KG1 (cell line): ENCODE measurements at places on chromosomes 6 and 20.

GRCh38 chr20:61719691-61720347 lies 345.9 kb downstream of the TAF4 start:
- no peak for DNase-seq

DNA sequence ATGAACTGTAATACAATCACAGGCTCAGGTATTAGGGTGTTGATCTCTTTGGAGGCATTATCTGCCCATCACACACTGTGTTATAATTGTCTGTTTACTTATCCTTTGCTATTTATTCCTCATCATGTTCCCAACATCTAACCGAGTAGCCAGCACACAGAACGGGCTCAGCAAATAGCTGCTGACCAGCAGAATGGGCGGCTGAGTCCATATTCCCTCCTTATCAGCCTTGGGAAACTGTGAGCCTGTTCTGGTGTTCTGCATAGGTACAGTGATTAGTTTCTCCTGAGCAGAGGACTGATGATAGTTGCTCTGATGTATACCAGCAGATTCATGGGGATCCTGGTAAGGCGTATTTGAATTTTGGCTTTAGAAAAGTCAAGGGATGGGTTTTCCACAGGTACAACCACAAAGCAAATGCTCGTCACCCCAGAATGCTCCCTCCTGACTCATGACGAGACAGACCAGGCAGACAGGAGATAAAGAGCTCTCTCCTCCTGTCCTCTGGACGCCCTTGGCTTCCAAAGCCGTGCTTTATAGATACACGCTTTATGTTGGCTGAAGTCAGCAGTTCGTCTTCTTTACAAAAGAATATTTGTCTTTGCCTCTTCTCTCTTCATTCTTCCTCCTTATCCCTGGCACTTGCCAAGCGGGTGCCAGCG lies 166.7 kb downstream of the TTLL2 start:
- DNase-seq: no peak

GRCh38 chr6:160899671-160900430 lies 91.7 kb upstream of the MAP3K4 start:
- DNase-seq: no peak

DNA sequence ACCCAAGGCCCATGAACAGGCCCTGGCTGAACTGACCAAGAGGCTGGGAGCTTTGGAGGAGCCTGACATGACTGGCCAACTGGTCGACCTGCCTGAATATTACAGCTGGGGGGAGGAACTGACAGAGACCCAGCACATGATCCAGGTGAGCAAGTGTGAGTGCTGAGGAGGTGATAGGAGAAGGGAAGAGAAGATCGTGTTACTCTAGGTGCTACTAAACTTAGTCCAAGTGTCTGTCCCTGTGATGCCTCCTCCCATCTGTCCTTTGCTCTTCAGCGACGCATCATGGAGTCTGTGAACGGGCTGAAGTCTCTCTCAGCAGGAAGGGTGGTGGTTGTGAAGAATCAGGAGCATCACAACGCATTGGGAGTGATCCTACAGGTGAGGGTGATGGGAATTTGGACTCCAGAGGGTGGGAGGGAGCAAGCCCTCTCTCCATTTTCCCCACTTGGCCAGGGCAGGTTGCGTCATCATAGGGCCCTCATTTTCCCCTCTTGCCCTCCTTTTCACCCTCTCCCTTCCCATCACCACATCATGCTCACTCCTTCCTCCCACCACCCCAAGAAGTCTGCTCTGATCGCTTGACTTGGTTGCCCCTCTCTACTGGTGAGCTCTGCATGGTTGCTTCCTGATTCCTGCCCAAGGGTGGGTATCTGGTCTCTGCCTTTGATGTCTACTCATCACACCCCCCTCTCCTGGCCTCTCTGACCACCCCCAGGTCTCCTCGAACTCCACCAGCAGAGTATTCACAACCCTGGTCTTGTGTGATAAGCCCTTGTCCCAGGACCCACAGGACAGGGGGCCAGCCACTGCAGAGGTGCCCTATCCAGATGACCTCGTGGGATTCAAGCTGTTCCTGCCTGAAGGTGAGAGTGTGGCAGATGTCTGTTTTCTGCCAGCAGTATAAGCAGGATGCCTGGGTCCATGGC lies 4.7 kb downstream of the DXO start:
- DNase-seq: no peak

DNA sequence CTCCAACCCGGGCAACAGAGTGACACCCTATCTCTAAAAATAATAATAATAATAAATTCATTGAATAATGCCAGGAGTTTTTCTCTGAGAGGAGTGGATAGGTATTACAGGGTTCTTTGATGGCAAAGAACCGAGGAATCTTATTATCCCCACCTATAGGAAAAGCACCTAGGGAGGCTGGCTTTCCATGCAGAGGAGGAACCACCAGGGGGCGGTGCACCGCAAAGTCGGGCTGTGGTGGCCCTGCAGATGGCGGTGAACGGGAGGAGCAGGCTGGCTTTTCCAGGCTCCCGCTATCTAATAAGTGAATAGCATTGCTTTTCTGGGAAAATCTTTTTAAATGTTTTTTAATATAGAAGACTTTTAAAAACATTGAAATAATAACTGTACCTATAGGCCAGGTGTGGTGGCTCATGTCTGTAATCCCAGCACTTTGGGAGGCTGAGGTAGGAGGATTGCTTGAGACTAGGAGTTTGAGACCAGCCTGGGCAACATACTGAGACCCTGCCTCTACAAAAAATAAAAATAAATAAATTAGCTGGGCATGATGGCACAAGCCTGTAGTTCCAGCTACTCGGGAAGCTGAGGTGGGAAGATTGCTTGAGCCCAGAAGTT lies 864.2 kb downstream of the KIF16B start:
- peak; percentile 28 for DNase-seq

DNA sequence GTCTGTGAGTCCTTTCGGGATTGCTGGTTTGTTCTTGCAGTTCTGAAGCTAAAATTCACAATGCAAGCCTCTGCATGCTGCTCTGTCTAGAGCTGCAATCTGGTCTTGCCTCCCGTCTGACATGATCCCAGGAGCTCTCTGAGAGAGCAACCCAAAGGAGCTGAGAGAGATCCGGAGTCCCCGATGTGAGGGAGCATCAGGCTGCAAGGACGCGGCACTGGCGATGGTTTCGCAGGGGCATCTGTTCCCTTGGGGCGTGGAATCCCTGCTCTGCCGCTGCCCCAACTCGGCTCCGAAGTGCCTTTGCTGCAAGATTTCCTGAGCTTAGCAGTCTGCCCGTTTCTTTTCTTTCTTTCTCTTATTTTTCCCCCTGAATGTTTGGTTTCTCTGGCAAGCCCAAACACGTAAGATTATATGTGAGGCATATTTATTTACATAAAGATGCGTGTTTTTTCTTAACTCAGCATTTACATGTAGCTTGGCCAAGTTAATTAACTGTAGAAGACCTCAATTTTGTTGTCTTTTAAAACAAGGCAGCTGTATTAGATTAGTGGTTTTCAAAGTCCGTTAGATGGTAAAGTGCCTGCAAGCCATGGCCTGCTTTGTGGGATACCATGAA lies 873.0 kb downstream of the KIF16B start:
- DNase-seq: no peak

GRCh38 chr20:50995506-50995905 lies 27.4 kb downstream of the KCNG1 start:
- DNase-seq: no peak

GRCh38 chr6:1526398-1527072 lies 83.2 kb upstream of the FOXC1 start:
- DNase-seq: no peak

DNA sequence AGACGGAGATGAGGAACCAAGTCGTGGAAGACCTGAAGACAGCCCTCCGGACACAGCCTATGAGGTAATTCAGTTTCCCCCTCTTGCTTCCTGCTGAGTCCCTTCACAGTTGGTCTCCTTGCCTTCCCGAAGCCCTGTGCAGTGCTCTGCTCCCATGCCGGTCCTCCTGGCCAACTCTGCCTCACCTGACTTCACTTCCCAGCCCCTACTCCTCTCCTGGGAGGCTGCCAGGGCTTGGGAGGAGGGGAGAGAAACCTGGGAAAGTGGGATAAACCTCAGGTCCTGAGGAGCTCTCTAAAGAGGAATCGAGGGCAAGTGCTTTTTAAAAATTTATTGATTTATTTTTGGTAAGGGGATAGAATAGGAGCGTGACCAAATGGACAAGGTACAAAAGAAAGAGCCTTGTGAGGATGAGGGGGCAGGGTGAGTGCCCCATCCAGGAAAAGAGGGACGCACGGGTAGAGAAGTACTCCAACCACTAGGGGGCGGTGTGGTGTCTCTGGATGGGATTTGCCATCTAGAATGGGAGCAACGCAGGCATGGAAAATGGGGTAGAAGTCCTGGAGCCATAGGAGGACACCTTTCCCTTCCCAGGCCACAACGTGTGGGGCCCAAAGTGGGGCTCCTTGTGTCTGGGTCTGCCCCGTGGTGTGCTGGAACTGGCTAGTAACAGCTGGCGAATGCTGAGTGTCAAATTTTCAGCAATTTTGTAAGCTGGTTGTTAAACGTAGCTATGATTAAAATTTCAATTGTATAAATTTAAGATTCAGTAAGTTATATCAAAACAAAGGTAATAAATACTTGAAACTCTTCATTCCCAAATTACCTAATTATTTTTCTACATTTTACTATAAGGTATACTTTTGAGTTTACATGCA lies 69.0 kb downstream of the MOCS1 start:
- no peak for DNase-seq

DNA sequence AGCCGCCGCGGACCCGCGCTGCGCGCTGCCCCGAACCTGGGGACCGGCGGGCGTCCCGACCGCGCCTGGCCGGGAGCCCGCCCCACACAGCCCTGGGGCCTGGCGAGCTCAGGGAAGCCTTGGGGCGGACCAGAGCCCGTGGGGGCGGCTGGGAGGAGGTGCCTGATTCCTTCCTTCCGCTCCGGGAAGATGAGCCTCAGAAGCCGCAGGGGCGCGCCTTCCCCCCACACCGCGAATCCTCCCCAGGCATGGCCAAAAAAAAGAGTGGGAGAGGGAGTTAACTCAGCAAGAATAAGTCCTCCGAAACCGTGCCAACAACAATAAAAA lies at the start of gene CBLN4:
CBLN4 (minus strand) TSS at position 131 of the 327 bp plus-strand sequence. CDS start 1,348 bp downstream, outside the sequence.
- no peak for DNase-seq

DNA sequence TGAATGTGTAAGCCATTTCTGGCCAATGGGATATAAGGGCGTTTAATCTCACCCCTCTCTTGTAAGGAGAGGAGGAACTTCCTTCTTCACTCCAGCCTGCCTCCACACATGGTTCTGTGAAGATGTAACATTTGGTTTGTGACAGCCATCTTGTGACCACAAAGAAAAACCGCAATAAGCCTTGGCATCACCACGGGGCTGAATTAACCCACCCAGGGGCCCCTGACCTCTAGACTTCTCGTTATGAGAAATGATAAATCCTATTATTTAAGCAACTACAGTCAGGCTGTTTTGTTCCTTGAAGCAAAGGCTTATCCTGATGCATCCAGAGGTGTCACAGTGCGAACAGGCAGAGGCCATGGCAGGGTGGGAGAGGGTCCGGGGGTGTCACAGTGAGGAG lies 139.7 kb downstream of the CDC5L start:
- DNase-seq: peak; percentile 36

- DNase-seq: peak; percentile 22
Measured at GRCh38 chr20:1619861-1620444, at the start of gene SIRPB1. SIRPB1 (minus strand) TSS chr20:1620009; CDS start chr20:1619944, 65 bp downstream.

DNA sequence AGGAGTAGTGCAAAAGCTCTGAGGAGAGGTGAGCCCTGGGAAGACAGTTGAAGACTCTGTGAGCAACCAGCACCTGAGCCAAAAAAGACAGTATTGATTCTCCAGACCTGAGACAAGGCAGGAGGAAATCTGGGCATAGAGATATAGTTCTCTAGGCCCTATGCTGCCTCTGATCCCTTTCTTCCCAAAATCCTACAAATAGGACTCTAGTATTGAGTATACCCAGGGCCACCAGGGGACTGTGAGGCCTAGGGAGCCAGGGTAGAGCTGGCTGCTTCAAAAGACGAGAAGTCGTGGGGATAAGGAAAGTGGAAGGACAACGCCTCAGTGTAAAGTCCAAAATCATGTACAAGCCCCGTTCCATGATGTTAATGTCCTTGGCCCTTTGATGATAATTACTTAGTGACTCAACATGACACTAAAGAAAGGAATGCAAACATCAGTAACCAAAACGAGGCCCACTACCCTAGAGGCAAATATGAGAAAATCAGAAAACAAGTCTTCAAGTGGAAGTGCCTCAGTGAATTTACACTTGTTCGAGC lies 197.3 kb upstream of the PROKR2 start:
- DNase-seq: no peak

GRCh38 chr20:53832499-53832898 lies 237.9 kb downstream of the BCAS1 start:
- DNase-seq: no peak

DNA sequence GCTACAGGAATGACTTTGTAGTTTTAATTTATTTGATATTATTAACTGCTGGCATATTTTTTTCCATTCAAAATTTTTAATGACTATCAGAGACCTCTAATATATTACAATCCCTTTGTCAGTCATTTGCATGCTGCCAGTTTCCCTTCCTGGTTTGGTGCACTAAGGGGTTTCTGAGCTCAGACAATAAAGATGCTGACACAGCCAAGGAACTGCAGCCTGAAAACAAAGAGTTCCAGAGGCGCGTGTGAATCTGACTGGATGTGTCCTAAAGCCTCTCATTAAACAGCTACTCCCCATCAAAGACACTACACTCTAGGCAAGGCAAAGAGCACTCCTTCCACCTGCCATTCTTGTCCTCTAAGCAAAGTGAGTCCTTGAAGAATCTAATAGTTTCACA lies 116.8 kb upstream of the DST start:
- DNase-seq: no peak

DNA sequence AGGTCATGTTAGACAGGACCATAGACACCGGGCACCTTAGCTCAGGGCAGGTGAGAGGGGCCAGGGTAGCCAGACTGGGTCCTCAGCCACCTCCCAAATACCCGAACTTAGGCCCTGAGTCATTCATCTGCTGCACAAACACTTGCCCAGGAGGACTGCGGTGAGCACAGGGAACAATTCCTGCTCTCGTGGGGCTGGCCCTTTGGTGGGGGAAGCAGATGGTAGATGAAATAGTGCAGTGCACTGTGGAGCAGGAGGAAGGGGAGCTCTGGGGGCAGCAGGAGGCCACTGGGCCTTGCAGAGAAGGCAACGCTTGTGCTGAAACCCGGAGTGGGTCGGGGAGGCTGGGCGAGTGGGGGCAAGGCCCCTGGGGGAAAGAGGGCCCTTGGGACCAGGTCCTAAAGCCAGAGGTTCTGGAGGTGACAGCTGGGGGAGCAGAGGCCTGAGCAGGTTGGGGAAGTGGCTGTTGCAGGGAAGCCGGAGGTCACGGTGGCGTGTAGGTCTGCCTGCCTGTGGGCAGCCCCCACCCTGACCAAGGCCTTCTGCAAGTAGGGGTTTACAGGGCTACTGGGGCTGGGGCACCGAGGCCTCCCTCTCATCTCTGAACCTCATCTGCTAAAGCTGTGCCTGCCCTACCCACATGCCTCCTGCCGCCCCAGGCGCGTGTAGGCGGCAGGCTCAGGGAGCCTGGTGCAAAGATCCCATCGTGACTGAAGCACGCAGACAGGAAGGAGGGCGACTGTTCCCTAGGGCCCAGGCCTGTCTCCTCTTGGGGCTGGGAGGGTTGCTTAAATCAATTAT lies 4.7 kb upstream of the NPBWR2 start:
- DNase-seq: no peak
